ENCODE measurements at places on chromosomes 5 and 9. TPM values are rescaled to one million over a fixed set of nuclear protein-coding genes. Genes with fewer than 3 reads are reported as not detected.

The OR2Y1 gene
- not detected for total RNA-seq

The OR1K1 gene
- not detected for total RNA-seq

The CTSV gene
- total RNA-seq, result 26.3 TPM

The SPATA9 gene
- not detected for total RNA-seq

The SYNPO gene
- total RNA-seq, result 15.4 TPM

The GPR151 gene
- not detected for total RNA-seq

The KIF4B gene
- not detected for total RNA-seq

The CTXN3 gene
- total RNA-seq, result not detected

The TLX3 gene
- total RNA-seq, result not detected

The TERT gene
- not detected for total RNA-seq

The CNTLN gene
- 2.8 TPM for total RNA-seq

The LURAP1L gene
- total RNA-seq, result 3.3 TPM

The C9orf153 gene
- total RNA-seq, result not detected

The PNPLA7 gene
- 0.11 TPM for total RNA-seq

The PCDHA4 gene
- total RNA-seq, result not detected

The WWC1 gene
- total RNA-seq, result 18.3 TPM

The GFPT2 gene
- total RNA-seq, result 5.1 TPM

The FUBP3 gene
- total RNA-seq, result 24.4 TPM

The NDUFS6 gene
- 125 TPM for total RNA-seq

The CAMK2A gene
- total RNA-seq, result 0.08 TPM

The SLC6A7 gene
- total RNA-seq, result not detected

The CCDC192 gene
- not detected for total RNA-seq

The SPRY4 gene
- total RNA-seq, result 38.7 TPM

The FSD1L gene
- 1.3 TPM for total RNA-seq

The GNE gene
- 20.3 TPM for total RNA-seq

The SH3GL2 gene
- not detected for total RNA-seq

The PROB1 gene
- total RNA-seq, result 0.78 TPM

The PCSK5 gene
- total RNA-seq, result 1.1 TPM

The MARVELD2 gene
- total RNA-seq, result 17.2 TPM

The FCN1 gene
- not detected for total RNA-seq

The HTR4 gene
- total RNA-seq, result not detected

The POLR3G gene
- total RNA-seq, result 32.8 TPM

The DNAJA1 gene
- 93.5 TPM for total RNA-seq

The CSF1R gene
- total RNA-seq, result under 0.01 TPM

The IL9 gene
- total RNA-seq, result not detected

The OBP2B gene
- total RNA-seq, result not detected

The ZNF366 gene
- not detected for total RNA-seq

The NR5A1 gene
- not detected for total RNA-seq

The S1PR3 gene
- 5.7 TPM for total RNA-seq

The TSSK1B gene
- 0.04 TPM for total RNA-seq

The PRUNE2 gene
- 0.19 TPM for total RNA-seq

The PLCXD3 gene
- total RNA-seq, result not detected

The PCA3 gene
- total RNA-seq, result not detected

The SPATA31C1 gene
- not detected for total RNA-seq

The CARD6 gene
- 2.7 TPM for total RNA-seq

The FRMPD1 gene
- total RNA-seq, result under 0.01 TPM

The KCNIP1 gene
- not detected for total RNA-seq

The HK3 gene
- not detected for total RNA-seq

The EDIL3 gene
- total RNA-seq, result under 0.01 TPM

The ZNF454 gene
- total RNA-seq, result 0.08 TPM

The ABO gene
- not detected for total RNA-seq

The DPM2 gene
- 20.5 TPM for total RNA-seq

The ADAMTS12 gene
- 0.16 TPM for total RNA-seq

Data from hair follicular keratinocyte (primary cell).